ENCODE measurements at places on chromosomes 11 and 22.

GRCh38 chr11:131906963-131907362 lies 536.5 kb downstream of the NTM start:
- no peak for DNase-seq

GRCh38 chr11:36493332-36493731 lies 16.7 kb downstream of the TRAF6 start:
- no peak for DNase-seq

DNA sequence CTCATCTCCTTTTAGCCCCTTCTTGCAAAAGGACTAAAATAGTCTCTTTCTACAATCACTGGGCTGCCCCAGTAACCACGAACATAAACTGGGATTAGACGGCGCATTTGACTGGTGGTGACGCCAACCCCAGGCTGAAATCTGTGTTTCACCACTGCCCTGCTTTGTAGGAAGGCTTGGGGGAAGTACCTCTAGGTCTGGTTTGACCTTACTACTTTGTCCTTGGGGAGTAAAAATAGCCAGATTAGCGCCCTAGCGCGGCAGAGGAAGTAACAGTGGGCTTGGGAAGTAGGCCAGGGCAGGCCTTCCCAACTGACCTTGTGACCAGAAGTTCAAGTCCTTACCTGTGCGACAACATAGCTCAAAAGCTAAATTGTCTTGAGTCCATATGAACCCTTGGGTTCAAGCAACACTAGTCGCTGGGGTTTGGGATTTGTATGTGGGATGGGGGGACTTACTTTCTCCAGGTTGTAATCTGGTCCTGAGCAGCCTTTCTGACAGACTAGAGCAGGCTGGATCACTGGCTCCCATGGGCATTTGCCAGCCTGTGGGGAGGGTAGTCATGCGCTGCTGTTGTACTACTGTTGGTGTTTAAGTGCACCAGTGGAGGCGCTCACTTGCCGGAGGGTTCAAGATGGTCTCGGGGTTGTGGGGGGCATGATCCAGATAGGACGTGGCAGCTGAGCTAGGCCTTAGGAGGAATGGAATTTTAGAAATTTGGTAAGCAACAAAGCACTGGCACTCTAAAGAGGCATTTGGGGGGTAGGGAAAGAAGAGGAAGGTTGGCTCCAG lies 953 bp upstream of the PACS1 start:
- DNase-seq, result no peak

DNA sequence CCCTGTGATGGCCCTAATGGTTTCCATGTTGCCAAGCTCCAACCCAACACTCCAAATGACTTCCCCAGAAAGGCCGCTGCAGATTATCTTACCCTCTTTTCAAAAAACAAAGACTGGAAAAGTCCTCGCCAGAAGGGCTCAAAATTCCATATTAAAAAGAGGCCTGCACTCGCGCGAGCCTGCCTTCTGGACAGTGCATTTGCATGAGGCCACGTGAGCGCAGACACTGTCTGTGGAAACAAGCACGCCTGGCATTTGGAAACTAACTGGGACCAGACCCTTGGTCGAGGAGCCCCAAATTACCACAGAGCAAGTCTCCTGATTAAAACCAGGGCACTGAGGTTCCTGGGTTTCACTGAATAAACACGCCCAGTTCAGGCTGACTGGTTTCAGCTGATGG lies 42.9 kb downstream of the ABTB2 start:
- DNase-seq, result no peak

DNA sequence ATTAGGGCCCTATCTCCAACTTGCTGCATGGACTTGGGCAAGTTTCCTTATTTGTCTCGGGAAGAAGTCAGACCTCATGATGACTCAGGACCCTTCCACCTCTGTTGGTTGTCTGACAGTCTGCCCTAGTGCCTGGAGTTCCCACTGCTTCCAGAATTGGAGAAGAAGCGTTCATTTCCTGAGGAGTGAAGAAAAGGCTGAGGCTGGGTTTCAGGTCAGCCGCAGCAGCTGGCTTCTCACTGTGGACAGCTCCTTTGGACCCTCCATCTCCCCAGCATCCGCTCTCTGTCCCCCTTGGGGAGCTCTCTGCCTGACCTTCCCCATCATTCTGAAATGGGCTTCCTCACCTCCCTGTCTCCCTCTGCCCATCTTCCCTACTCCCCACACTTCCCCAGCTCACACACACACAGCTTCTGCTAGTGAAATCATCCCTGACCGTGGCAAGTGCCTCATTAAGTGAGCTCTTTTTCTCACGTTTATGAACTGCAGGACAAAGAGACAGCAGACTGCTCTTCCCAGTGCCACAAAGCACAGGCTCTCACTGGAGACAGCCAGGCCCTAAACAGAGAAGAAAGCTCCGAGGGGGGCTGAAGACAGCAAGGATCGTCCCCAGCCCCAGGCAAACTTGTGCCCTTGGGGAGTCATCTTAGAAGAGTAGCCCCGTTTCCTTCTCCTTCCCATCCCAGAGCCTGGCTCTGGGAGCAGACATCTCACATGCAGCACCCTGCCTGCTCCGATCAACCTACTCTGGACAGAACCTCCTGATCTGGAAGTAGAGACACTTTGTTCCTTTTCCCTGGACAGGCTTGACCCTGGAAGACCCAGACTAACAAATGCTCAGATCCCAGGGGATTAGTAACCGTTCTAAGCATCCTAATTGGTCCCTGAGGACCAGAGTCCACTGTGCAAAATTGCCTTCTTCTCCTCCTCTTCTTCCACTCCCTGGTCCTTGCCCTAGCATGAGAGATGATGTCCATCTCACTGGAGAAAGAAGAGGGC lies 157.9 kb downstream of the FEZ1 start:
- no peak for DNase-seq

DNA sequence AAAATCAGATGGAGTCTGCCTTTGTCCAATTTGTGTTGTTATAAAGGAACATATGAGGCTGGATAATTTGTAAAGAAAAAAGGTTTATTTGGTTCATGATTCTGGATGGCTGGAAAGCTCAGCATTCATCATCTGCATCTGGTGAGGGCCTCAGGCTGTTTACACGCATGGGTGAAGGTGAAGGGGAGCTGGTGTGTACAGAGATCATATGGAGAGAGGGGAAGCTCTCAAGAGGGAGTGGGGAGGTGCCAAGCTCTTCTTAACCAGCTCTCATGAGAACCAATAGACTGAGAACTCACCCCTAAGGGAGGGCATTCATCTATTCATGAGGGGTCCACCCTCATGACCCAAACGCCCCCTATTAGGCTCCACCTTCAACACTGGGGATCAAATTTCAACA lies 40.0 kb downstream of the NEU3 start:
- DNase-seq, result no peak

- no peak for DNase-seq
These were observed 414.9 kb downstream of the TBC1D22A start for GRCh38 chr22:47177334-47177815.

DNA sequence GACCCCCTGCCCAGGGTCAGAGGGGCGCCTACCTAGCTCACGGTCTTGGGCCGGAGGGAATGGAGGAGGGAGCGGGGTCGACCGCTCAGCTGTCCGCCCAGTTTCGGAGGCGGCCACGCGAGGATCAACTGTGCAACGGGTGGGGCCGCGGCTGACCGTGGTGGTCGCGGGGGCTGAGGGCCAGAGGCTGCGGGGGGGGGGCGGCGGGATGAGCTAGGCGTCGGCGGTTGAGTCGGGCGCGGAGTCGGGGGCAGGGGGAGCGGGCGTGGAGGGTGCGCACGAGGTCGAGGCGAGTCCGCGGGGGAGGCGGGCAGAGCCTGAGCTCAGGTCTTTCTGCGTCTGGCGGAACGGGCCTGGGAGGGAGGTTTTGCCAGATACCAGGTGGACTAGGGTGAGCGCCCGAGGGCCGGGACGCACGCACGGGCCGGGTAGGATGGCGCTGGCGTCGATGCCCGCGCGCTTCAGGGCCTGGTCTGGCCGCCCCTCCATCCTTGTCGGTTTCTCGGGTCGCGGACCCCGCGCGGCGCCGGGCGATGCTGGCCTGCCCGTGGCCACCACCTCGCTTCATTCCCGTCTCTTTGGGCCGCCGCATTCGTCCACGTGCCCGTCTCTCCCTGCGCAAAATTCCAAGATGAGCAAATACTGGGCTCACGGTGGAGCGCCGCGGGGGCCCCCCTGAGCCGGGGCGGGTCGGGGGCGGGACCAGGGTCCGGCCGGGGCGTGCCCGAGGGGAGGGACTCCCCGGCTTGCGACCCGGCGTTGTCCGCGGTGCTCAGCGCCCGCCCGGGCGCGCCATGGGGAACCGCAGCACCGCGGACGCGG lies at the start of gene DRD4:
TSS of gene DRD4 (plus strand) at position 759 of the 822 bp plus-strand sequence. CDS start at position 795, 36 bp downstream.
- DNase-seq, result no peak

DNA sequence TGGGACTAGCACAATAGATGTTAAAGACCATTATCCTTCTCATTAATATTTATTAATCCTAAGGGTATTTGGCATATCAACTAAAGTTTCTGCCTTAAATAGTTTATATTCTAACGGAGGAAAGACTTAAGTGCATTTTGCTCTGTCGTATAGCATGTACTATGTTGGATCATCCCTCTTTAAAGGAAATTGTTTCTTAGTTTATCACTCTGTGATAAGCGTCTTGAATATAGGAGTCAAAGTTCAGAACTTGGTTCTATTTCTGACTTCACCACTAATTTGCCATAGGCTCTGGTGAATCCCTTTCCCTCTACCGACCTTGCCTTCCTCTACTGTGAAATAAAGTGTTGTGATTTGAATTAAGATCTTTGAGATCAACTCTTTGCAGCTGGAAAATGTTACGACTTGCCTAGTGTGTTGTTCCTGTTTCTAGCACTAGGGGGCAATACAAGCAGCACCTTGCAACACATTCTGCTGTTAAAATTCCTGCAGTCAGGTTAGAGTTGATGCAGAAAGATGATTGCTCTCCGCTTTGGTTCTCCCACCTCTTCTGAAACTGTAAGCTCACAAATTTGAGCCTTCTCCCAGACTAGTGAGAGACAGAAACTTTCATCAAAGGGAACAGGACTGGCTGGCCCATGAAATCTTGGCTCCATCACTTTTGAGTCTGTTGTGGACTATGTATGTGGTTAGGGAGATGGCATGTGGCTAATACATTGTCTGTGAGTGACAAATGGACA lies 27.8 kb upstream of the ZNRF3 start:
- peak; percentile 22 for DNase-seq

- no peak for DNase-seq
These were observed 98.0 kb downstream of the ATG16L2 start for GRCh38 chr11:72912253-72912652.

- no peak for DNase-seq
These were observed 388.2 kb downstream of the KCNA4 start for GRCh38 chr11:29628609-29629008.

DNA sequence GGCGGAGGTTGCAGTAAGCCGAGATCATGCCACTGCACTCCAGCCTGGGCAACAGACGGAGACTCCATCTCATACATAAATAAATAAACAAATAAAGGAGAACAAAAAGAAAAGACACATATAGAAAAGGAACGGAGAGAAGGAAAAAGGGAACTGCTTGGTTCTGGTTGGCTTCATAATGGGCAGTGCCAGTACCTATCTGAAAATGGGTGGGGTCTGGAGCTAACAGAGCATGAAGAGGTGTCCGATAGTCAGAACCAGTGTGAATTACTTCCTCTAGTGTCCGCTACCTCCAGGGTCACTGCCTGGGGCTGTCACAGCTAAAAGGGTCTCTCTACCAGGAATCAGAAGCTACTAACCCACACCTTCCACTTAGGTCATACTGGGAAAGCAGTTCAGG lies 27.2 kb upstream of the TTC28 start:
- no peak for DNase-seq

- DNase-seq, result no peak
These were observed 18.2 kb upstream of the PSMA1 start for GRCh38 chr11:14538271-14538925.

- DNase-seq, result no peak
These were observed 4.6 kb downstream of the TECTA start for GRCh38 chr11:121105481-121106195.

GRCh38 chr11:20089367-20089766 lies 70.9 kb downstream of the DBX1 start:
- no peak for DNase-seq

GRCh38 chr11:16923987-16924386 lies 90.2 kb downstream of the PLEKHA7 start:
- no peak for DNase-seq

- DNase-seq, result no peak
These were observed 34.7 kb downstream of the USP35 start for GRCh38 chr11:78223320-78223954.

- no peak for DNase-seq
These were observed 86.9 kb upstream of the NNMT start for GRCh38 chr11:114209343-114209742.

GRCh38 chr11:119843877-119844276 lies 114.9 kb upstream of the NECTIN1 start:
- no peak for DNase-seq

GRCh38 chr11:58576887-58577471 lies 1.3 kb upstream of the LPXN start:
- DNase-seq, result no peak

GRCh38 chr11:123742031-123742723 lies 717 bp upstream of the ZNF202 start:
- no peak for DNase-seq

GRCh38 chr22:24437741-24438328 lies 10.4 kb downstream of the ADORA2A start:
- DNase-seq, result no peak

DNA sequence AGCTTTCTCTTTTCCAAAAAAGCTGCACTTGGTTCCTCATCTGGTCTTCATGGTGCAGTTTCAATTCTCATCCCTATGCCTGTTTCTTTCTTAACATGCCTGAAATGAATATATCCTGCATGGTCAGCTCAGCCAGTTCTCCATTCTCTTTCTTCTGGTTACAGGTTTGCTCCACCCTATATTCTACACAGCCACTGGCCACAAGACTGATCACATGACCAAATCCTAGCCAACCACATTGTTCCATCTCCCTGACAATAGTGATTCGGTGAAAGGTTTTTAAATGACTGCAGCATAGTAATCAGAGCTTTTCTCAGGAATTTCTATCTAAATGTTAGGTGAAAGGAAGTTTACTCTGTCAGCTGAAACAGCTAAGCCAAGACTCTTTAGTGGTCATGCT lies 891.4 kb downstream of the METTL15 start:
- no peak for DNase-seq

DNA sequence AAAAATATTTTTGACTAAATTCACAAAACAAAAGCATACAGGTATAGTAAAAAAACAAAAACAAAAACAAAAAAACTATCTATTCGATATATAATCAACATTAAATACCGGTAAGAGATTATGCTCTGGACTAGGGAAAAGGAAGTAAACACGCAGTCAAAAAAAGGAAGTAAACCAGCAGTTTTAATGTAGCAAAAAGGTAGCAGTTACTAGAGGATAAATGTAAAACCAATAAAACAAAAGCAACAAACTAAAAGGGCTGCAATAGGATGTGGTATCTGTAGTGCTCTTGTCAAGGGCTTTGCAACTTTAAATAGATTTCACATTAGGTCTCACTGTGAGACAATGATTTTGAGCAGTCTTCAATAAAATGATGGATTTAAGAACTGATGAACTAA lies 2.4 kb downstream of the TRIM22 start:
- DNase-seq, result no peak
